ENCODE measurements at places on chromosomes 16 and 17.

DNA sequence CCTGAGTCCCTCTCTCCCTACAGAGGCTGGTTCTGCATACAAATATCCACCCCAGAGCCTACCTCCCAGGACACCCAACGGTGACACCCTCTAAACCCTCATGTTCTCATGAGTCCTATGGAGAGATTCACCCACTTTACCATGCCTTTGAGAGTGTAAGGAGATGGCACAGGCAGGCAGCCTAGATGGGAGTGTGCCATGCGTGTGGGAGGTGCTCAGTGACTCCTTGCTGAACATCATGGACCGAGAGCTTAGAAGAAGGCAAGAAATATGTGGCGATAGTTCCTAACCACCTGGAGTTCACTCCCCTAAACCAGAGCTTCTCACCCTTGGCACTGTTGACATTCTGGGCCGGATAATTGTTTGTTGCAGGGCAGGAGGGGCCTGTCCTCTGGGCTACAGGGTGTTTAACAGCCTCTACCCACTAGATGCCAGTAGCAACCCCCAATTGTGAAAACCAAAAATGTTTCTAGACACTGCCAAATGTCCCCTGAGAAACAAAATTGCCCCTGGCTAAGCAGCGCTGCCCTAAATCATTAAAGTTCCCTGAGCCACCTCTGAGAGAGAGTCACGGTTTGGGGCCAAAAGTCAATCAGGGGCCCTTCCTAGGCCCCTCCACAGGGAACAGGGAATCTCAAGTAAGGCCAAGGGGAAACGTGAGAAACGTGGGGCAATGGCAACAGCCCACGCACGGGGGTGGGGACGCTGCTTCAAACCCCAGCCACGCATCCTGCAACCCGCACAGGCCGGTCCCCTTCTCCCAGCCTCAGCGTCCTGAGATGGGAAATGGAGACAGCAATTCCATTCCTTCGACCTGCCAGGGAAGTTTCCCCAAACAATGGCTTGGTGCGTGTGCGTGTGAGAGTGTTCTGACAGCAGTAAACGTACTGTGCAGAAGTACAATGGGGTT lies 66.8 kb downstream of the C16orf78 start:
- no peak for DNase-seq

- no peak for DNase-seq
Measured at GRCh38 chr16:50381679-50382440, 13.1 kb upstream of the BRD7 start.

- DNase-seq = no peak
Measured at GRCh38 chr17:31458829-31459228, 67.4 kb downstream of the RAB11FIP4 start.

GRCh38 chr16:74679983-74680382 lies 13.3 kb upstream of the RFWD3 start:
- DNase-seq = no peak

GRCh38 chr16:89119661-89120141 lies 26.0 kb downstream of the ACSF3 start:
- no peak for DNase-seq

DNA sequence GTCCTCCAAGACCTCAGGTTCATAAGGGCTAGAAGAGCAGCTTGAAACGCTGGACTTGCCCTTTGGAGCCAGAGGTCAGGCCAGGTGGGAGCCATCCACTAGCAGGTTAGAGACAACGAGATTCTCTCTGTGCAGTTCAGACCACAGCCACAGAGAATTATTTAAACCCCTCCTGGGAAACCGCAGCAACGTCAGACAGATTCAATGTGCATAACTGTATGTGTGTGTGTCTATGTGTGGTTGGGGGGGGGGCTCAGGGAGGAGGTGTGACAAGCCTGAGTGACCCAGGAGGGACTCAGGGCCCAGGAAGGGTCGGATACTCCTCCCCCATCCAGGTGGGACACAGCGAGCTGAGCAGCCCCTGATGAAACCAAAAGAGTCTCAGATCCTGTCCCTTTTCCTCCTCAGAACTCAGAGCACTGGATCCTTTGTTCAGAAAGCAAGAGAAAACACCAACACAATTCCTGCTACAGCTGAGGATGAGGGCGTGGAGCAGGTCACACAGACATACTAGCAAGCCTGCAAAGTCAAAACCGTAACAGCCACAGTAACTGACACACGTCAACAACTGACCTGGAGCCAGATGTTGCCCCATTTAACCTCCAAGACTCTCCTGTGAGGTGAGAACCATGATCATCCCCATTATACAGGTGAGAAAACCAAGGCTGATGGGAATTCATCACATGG lies 66.8 kb downstream of the XYLT1 start:
- no peak for DNase-seq

Data from stimulated activated naive CD8-positive, alpha-beta T cell treated with anti-CD3 and anti-CD28 coated beads, Interleukin-15, Interleukin-2, amounts not matched to agents 100 U/mL and 50 U/mL, for 24 hours (primary cell).